ENCODE measurements at places on chromosomes 3 and 15.
A peak's percentile ranks its signal among the peaks of the same experiment; 100 is the strongest.

DNA sequence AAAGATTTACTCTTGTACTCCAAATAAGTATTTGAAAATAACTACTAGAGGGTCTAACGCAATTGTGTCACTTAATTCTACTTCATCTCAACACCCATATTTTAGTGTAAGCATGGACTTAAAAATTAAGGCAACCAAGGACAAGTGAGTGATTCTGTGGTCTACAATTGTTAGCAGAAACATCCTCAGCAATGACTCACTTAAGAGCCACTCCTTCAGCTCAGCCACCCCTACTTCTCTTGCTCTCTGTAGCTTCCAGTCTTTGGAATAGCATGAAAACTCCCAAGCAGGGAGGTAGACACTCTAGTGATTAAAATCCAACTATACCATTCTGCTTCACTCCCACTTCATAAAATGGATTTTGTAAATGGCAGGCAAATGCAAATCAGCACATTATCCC, 116.0 kb upstream of the LRRN1 start:
- peak; percentile 41 for DNase-seq

DNA sequence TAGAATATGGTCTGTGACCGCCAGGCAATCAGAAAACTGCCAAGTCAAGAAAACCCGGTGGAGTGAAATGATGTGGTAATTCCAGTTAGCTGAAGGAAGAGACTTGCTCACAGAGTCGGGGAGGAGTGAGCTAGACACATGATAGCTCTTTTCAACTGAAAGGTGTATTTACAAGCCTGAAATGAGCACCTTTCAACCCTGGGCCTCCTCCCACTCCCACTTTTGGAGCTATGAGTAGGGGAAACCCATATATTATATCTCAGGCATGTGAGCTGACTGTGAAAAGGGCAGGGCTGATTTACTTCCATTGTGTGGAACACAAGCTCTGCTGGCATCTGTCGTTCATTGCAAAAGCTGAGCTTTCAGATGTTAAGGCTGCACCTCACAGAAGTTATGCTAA, 960.2 kb downstream of the TUSC7 start:
- no peak for DNase-seq

DNA sequence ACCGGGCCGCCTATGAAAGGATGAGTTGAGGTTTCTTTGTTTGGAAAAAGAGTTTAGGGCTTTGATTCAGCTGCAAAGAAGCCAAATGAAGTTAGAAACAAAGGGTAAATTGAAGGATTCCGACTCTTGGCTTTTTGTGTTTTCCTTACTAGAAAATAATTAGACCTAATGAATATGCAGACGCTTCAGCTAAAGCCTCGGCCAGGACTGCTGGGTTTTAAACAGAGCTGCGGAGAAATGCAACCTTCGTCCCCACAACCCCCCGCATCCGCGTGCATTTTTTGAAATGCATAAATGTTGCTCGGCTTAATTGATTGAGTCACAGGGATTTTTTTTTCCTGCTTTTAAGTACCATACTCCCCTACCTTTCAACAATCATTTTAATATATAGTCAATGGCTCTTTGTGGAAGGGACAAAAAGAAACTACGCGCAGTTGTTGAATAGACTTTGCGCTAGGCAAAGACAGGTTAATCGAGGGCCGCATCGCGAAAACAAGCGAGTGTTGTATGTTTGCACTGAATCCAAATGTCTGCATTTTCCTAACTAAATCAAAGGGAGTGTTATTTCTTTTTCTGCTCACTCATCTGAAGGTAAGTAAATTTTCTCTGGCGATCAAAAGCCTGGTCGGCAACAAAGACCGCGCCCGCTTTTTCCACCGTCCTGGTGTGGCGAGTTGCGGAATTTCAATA, 1.3 kb upstream of the ZIC4 start:
- DNase-seq = no peak

DNA sequence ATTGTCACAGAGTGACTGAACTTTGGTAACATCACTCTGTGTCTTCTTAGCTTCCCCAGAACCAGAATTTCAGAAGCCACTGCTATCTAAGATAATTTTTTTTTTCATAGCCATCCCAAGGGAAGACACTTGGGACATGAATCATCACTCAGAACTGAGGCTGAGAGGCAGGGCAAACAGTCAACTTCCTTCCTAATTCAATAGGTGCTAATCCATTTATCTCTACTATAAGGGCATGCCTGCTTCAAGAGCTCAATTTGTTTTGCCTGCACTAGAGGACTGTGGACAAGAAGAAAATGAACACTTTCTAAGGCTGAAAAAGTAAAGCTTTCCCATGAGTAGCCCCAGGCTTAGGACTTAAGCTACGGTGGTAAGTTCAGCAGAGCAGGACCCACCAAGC, 56.7 kb upstream of the MYRIP start:
- DNase-seq = no peak

GRCh38 chr3:155753038-155753639, 8.3 kb upstream of the PLCH1 start:
- DNase-seq = no peak

- DNase-seq = no peak
These were observed 265.0 kb upstream of the AZI2 start for GRCh38 chr3:28613511-28614106.

DNA sequence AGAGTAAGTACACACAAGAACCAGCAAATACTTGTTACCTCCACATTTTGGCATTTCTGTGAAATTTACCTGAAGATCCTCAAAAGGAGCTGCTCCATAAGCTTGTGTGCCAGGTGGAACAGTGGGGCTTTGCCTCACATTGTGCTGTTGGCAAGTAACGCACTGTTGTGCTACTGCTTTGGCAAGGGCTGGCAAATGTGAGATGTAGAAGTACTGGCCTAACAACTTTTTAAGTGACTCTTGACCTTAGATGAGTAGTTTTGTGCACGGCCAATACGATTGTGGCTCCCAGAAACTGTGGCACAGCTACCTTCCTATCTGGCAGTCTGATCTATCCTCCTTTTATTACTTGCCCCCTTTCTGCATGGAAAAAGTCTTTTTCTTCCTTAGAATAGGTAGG, 337.0 kb downstream of the KCNH8 start:
- DNase-seq = no peak

- DNase-seq = no peak
These were observed 1.2 kb downstream of the CHMP2B start for GRCh38 chr3:87228316-87228715.

DNA sequence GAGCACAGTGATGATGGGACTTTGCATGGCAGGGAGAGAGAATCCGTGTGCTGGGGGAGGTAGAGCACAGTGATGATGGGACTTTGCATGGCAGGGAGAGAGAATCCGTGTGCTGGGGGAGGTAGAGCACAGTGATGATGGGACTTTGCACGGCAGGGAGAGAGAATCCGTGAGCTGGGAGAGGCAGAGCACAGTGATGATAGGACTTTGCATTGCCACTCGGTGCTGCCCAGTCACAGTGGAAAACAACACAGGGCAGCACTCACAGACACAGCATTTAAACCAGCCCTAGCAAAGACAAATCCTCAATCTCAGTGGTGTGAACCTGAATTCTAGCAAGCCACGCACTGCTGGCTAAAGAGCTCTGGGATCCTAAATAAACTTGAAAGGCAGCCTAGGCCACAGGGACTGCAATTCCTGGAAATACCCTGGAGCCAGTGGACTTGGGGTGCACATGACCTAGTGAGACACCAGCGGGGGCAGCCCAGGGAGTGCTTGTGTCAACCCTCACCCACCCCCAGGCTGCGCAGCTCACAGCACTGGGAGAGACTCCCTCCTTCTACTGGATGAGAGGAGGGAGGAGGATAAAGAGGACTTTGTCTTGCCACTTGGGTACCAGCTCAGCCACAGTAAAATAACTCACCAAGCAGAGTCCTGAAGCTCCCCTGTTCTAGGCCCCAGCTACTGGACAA, 23.4 kb upstream of the TNK2 start:
- no peak for DNase-seq

- no peak for DNase-seq
These were observed 5.6 kb downstream of the EIF3J start for GRCh38 chr15:44542596-44542995.

GRCh38 chr15:88705769-88706165, 67.0 kb downstream of the ISG20 start:
- DNase-seq = no peak

GRCh38 chr3:146803745-146804144, 198.6 kb upstream of the PLSCR5 start:
- no peak for DNase-seq

DNA sequence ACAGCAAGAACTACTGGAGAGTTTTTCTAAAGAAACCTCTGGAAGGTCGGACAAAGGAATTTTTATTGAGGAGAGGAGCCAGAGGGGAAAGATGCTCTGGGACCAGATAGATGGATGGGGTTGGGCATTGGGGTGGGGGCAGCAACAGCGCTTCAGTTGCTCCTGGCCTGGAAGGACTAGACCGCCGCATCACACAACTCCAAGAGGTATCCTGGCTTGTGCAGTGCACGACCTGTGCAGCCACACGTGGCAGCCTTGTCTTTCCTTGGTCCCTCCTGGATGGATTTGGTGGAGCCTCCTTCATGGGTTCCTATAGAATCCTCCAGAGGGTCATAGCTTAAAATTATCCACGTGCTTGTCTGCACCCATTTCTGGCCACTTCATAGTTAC, 23.0 kb downstream of the MAGEF1 start:
- no peak for DNase-seq

DNA sequence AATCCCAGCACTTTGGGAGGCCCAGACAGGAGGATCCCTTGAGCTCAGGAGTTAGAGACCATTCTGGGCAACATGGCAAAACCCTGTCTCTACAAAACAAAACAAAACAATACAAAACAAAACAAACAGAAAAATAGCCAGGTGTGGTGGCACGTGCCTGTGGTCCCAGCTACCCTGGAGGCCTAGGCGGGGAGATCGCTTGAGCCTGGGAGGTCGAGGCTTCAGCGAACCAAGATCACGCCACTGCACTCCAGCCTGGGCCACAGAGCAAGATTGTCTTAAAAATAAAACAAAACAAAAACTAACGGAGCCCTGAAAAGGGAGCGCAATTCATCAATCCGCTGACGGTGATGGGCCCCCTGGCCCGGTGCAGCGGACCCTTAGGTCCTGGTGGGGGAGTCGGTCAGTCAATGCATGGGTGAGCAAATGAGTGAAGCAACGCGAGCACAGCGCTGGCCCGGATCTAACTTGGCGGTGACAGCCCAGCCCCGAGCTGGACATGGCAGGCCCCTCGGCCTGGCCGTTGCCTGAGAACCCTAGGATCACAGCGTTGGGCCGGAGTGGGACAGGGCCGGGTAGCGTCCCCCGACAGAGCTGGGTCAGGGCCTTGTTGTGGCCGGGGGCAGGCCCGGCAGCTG, 52.4 kb upstream of the BLM start:
- DNase-seq = no peak

GRCh38 chr15:61715082-61715481, 345.2 kb downstream of the VPS13C start:
- DNase-seq = peak; percentile 21

GRCh38 chr15:82847703-82848102, 38.3 kb downstream of the WHAMM start:
- DNase-seq = no peak

DNA sequence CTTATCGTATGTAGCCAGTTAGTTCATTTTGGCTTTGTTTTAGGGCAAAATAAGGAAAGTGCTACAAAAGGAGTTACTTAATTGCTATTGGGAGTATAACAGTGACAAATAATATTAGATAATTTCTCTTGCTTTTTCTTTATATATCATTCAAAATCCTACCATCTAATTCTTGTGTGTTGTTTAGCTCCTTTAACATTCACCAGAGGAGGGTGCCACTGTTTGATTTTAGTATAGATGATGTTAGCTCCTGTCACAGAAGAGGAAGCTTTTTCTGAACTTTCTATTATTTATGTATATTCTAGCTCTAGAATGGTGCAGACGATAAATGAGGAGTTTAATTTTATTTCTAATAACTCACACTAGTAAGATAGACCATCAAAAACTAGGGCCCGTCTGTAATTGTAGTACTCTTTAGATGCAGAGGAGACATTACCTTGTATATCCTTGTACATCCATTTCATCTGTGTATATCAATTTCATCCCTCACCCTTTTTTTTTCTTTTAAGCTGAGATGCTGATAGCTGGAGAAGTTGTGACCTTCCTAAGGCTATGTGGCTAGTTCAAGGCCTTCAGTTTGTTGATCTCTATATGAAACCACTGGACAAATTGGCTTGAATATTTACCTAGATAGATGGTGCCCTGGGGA, 3.0 kb downstream of the PPM1L start:
- no peak for DNase-seq

- DNase-seq = no peak
These were observed 40.6 kb upstream of the C3orf80 start for GRCh38 chr3:160184655-160185054.

DNA sequence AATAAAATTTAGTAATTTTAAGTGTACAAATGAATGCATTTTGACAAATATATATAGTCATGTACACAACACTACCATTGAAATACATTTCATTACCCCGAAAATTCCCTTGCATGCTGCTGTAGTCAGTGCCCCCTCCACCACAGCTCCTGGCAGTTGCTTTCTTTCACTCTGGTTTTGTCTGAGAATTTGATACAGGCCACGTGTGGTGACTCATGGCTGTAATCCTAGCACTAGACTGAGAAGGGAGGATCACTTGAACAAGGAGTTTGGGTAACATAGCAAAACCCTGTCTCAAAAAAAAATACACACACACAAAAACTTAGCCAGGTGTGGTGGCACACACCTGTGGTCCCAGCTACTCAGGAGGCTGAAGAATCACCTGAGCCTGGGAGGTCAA, 65.4 kb downstream of the TFRC start:
- DNase-seq = peak; percentile 23

DNA sequence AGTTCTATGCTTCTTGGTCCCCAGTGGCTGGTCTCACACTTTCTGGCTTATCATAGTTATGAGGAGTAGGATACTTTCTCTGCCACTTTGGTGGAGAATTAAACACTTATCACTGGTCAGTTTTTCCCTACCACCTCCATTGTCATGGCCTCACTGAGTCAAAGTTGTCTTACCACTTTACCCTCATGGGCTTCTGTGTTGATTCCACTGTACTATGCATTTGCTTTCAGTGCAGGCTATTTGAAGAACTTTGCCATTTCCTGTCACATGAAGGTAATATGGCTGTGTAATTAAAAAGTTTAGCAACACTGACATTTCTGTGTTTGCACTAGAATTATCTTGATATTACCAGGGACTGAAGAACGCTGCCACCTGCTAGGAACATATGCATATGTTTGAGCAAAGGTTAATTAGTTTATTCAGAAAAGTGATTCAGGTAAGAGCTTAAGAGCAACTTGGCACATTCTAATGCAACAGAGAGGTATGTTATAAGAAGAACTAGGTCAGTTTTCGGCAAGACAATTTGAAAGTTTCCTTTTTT, 377.3 kb downstream of the PDCD6IP start:
- DNase-seq = no peak

Data from kidney epithelial cell (primary cell).